ENCODE measurements at places on chromosomes 11 and 22. TPM values are rescaled to one million over a fixed set of nuclear protein-coding genes. Genes with fewer than 3 reads are reported as not detected.

DNA sequence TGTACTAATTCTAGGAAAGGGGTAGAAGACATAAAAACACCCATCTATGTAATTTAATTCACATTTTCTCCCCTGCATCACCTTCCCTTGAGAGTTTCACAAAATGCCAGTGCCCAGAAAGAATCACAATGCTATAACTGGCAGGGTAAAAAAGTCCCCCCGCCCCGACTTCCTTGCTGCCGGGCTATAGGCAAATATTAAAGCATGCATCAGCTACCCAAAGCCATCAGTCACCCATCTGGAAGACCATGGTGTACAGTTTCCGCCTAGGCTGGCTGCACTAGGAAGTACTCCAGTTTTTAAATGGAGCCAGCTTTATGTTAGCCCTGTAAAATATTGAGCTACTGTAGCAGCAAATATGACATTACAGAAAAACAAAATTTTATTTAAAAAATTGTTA is 67.8 kb downstream of the ST14 start:
- no peak for DNase-seq

DNA sequence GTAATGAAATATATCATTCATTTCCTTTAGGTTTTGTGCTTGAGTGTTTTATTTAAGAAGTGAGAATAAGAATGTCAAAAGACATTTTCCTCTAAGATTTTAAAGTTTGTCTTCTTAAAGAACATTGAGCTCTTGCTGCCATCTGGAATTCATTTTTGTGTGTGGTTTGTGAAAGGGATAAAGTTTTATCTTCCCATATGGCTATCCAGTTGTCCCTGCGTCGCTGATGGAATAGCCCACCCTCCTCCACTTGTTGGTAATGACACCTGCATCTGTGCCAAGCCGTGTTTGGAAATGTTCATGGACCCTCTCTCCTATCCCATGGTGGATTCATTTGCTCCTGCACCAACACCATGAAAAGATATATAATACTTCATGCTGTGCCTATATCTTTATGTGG is 901.5 kb downstream of the BRD1 start:
- no peak for DNase-seq

- DNase-seq: no peak
Observed at GRCh38 chr11:109956124-109956793, 136.9 kb upstream of the ZC3H12C start.

DNA sequence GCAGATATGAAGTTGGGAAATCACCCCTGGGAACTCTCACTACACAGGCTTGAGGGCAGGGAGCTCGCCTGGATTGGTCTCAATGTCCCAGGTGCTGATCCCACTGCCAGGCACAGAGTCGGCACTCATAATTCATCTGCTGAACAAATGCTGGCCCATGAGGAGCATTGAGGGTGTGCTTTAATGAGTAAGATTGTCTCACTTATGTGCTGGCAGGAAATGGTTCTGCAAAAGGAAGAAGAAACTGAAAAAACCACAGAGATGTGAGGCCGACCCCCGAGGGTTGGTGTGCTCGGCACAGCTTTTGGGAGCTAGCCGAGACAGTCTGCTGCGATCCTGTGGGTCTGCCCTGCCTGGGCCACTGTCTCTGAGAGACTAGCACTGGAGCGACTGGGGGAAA is 9.4 kb downstream of the PLAAT2 start:
- no peak for DNase-seq

- DNase-seq: no peak
Observed at GRCh38 chr11:31651208-31651607, 141.6 kb downstream of the ELP4 start.

DNA sequence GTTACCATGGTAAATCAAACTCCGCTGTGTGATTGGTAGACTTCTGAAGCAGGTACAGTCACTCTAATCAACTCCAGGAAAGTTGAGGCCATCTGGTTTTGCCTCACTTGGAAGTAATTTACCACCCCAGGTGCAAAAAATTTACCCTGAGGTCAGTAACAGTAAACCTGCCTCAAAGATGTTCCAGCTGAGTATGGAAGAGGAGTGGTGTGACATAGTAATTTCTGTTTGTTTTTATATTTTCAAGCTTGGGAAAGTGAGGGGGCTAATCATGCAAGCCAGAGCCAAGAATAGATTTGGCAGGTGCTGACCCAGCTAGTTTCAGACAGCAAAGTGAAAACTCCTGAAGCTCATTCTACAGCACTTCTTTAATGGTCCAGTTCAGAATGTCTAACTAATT is 691.6 kb downstream of the NTM start:
- no peak for DNase-seq

DNA sequence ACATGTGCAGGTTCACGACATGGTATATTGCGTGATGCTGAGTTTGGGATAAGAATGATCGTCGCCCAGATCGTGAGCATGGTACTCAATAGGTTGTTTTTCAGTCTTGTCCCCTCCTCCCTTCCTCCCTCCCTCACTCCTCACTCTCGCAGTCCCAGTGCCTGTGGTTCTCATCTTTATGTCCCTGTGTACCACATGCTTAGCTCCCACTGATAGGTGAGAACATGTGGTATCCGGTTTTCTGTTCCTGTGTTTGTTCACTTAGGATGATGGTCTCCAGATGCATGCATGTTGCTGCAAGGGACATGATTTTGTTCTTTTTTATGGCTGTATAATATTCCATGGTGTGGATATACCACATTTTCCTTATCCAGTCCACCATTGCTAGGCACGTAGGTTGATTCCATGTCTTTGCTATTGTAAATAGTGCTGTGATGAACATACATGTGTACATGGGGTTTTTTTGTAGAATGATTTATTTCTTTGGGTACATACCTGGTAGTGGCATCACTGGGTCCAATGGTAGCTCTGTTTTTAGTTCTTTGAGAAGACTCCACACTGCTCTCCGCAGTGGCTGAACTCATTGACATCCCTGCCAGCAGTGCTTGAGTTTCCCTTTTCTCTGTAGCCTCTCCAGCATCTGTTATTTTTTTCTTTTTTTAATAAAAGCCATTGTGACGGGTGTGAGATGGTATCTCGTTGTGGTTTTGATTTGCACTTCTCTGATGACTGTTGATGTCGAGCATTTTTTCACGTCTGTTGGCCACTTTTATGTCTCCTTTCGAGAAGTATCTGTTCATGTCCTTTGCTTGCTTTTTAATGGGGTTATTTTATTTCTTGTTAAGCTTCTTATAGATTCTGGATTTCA is 16.4 kb downstream of the ZBED4 start:
- DNase-seq: no peak

GRCh38 chr11:134270250-134270714 is 5.9 kb upstream of the GLB1L3 start:
- DNase-seq: peak; percentile 22

DNA sequence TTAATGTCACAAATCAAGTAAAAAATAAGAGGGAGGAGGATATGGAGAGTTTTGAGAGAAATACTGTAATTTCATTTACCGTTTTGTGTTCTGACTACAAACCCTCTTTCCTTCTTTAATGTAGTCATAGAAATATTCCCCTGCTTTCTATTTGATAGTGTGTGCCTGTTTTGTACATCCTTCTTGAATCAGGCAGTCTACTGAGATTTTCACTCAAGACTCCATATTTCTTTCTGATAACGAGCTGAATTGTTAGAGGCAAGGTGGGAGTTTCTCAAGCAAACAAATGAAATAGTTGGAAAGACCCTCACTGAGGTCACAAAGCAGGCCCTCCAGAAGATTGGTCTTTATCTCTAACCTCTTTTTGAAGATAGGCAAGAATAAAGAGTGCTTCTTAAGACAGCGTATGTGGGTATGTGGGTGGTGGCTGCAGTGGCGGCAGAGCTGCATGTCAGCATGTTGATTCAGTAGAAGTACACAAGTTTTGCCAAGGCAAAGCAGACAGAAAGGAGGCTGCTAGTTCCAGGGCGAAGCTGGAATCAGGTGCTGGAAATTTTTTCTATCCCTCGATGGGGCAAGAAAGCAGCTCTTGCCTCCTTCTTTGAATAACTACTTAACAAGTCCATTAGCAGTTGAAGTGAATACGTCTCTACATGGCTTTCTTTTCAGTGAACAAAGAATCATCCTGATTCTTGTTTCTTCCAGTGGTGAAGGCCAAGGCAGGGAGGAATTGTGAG is 164.2 kb downstream of the FAM76B start:
- DNase-seq: no peak

- DNase-seq: peak; percentile 6
Observed at GRCh38 chr11:82194521-82194920, 539.1 kb downstream of the FAM181B start.

DNA sequence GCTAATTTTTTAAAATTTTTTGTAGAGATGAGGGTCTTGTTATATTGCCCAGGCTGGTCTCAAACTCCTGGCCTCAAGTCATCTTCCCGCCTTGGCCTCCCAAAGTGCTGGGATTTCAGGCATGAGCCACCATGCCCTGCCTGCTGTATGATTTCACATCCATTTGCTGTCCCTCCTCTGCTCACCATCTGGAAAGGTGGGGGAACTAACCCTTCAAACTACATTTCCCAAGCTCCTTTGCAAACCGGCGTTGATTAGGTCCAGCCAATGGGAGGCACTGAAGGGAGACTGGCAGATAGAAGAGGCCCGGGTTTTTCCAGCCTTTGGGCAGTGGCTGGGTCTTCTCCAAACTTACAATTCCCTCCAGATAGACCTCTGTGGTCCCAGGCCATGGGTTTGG is 19.3 kb downstream of the RFPL1 start:
- DNase-seq: peak; percentile 35

DNAJB7 gene
- total RNA-seq: not detected

CASP1 gene
- 3.1 TPM for total RNA-seq

GAL3ST3 gene
- total RNA-seq: not detected

SDF2L1 gene
- total RNA-seq: 16.6 TPM

KRTAP5-11 gene
- not detected for total RNA-seq

Data from A172 (cell line).